ENCODE measurements at places on chromosomes 12 and 14. TPM values are rescaled to one million over a fixed set of nuclear protein-coding genes. Genes with fewer than 3 reads are reported as not detected.

DNA sequence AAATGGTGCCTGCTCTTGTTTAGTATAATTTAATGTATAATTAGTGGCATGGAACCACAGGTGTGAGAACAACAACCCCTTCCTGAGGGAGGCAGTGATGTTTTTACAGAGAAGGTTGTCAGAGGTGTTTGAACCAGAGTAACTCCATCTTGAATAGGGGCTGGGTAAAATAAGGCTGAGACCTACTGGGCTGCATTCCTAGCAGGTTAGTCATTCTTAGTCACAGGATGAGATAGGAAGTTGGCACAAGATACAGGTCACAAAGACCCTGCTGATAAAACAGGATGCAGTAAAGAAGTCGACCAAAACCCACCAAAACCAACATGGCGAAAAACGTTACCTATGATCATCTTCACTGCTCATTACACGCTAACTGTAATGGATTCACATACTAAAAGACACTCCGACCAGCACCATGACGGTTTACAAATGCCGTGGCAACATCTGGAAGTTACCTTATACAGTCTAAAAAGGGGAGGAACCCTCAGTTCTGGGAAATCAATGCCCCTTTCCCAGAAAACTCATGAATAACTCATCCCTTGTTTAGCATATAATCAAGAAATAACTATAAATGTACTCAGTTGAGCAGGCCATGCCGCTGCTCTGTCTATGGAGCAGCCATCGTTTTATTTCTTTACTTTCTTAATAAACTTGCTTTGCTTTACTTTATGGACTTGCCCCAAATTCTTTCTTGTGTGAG is 47.8 kb upstream of the LTA4H start:
- no peak overlapping the region for H3K27ac ChIP-seq
- H3K27me3 ChIP-seq = no peaks in the 10 kb centered on the region
- DNase-seq = no peak
- H3K4me1 ChIP-seq = no peaks in the 10 kb centered on the region

DNA sequence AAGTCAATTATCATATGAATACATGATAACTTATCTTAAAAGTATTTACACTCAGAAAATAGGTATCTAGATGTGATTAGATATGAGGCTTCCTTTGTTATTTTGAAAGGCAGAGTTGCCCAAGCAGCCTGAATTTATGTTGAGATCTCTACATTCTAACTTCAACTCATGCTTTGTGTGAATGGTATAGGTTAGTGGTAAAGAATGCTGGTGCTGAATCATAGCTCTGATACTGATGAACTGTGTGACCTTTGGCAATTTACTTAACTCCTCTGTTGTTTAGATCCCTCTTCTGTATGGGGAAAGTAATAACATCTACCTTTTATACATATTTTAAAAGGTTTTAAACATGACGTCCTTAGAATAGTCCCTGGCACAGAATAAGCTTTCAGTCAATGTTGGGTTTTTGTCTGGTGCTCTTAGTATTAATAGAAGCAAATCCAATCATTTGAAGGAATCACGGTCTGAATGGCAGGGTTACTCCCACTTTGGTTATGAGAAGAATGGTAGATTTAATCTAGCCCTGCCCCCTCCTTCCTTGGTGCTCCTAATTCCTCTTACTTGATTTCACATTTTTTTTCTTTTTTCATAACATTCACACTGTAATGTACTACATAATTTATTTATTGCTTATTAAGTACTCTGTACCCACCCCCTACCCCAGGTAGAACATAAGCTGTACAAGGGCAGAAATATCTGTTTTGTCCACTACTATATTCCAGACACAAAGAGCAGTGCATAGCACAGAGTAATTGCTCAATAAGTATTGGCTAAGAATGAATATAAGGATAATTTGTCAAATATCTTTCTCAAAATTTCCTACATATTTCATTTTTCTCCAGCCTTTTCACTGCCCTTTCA is 203.3 kb upstream of the KRR1 start:
- no peaks in the 10 kb centered on the region for H3K36me3 ChIP-seq
- H3K4me3 ChIP-seq = no peak overlapping the region
- H3K27me3 ChIP-seq = no peaks in the 10 kb centered on the region
- DNase-seq = peak; percentile 25

GRCh38 chr14:21263284-21264024 is 5.8 kb downstream of the HNRNPC start:
- DNase-seq = no peak
- H3K36me3 ChIP-seq = peaks cover 98% of the 10 kb centered on the region
- peak overlapping the region; percentile 39 for H3K27ac ChIP-seq
- H3K4me3 ChIP-seq = peak overlapping the region; percentile 2
- H3K4me1 ChIP-seq = peaks cover 56% of the 10 kb centered on the region

- peak; percentile 53 for DNase-seq
- H3K27ac ChIP-seq = peak overlapping the region; percentile 41
- no peak overlapping the region for H3K4me3 ChIP-seq
- H3K4me1 ChIP-seq = peaks cover 50% of the 10 kb centered on the region
These were observed 10.2 kb upstream of the HMGA2 start for GRCh38 chr12:65814038-65814437.

- H3K36me3 ChIP-seq = peaks cover 27% of the 10 kb centered on the region
- no peak overlapping the region for H3K4me3 ChIP-seq
- no peak for DNase-seq
- no peaks in the 10 kb centered on the region for H3K27me3 ChIP-seq
- H3K27ac ChIP-seq = no peak overlapping the region
These were observed 35.7 kb downstream of the HIGD1C start for GRCh38 chr12:50988051-50988450.

SCAF11 gene
- 105 TPM for total RNA-seq

RTL1 gene
- total RNA-seq = 0.09 TPM

MTHFD1 gene
- 293 TPM for total RNA-seq

DNA sequence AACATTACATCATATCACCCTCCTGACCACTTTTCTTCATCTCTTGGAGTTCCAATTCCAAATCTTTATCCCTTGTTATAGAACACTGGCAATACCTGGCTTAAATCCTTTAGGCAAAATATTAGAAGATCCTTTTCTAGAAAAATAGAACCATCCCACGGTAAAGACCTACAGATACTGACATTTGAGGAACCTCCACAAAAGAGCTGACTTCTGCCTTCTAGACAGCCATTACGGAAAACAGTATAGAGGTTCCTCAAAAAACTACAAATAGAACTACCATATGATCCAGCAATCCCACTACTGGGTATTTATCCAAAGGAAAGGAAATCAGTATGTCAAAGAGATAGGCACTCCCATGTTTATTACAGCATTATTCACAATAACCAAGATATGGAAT is 241.7 kb upstream of the AMIGO2 start:
- no peak overlapping the region for H3K4me3 ChIP-seq
- peaks cover 6% of the 10 kb centered on the region for H3K4me1 ChIP-seq
- no peak overlapping the region for H3K27ac ChIP-seq
- no peaks in the 10 kb centered on the region for H3K36me3 ChIP-seq
- H3K27me3 ChIP-seq = no peaks in the 10 kb centered on the region

- no peak for DNase-seq
- peaks cover 11% of the 10 kb centered on the region for H3K4me1 ChIP-seq
- H3K27ac ChIP-seq = peak overlapping the region; percentile 100
- H3K4me3 ChIP-seq = peak overlapping the region; percentile 23
- H3K27me3 ChIP-seq = no peaks in the 10 kb centered on the region
These were observed 946 bp downstream of the RNU4-2 start for GRCh38 chr12:120290609-120291305.

GRCh38 chr12:23760495-23760894 is 189.0 kb downstream of the SOX5 start:
- no peak overlapping the region for H3K4me3 ChIP-seq
- peaks cover 5% of the 10 kb centered on the region for H3K4me1 ChIP-seq
- no peak overlapping the region for H3K27ac ChIP-seq
- DNase-seq = no peak
- H3K36me3 ChIP-seq = no peaks in the 10 kb centered on the region
- H3K27me3 ChIP-seq = no peaks in the 10 kb centered on the region

P2RX7 gene
- 0.42 TPM for total RNA-seq

DNA sequence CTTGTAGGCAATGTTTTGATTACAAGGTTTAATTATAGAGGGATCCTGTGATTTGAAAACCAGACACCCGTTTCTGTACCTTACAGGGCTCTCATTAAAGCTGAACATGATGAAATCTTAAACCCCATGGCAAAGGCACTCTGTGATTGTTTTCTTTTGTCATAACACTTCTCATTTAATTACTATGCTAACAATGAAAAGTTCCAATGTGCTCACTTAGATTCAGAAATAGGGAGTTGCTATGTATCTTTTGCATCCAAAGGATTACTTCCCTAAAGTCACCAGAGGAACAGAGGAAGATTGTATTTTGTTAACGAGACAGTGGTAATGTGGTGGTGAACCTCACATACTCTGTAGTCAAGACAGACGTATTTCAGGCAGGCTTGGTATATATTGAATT is 81.5 kb upstream of the MYF6 start:
- no peaks in the 10 kb centered on the region for H3K27me3 ChIP-seq
- H3K4me1 ChIP-seq = peaks cover 12% of the 10 kb centered on the region
- H3K27ac ChIP-seq = no peak overlapping the region
- DNase-seq = no peak
- H3K4me3 ChIP-seq = no peak overlapping the region
- no peaks in the 10 kb centered on the region for H3K36me3 ChIP-seq

PLCZ1 gene
- not detected for total RNA-seq

DNA sequence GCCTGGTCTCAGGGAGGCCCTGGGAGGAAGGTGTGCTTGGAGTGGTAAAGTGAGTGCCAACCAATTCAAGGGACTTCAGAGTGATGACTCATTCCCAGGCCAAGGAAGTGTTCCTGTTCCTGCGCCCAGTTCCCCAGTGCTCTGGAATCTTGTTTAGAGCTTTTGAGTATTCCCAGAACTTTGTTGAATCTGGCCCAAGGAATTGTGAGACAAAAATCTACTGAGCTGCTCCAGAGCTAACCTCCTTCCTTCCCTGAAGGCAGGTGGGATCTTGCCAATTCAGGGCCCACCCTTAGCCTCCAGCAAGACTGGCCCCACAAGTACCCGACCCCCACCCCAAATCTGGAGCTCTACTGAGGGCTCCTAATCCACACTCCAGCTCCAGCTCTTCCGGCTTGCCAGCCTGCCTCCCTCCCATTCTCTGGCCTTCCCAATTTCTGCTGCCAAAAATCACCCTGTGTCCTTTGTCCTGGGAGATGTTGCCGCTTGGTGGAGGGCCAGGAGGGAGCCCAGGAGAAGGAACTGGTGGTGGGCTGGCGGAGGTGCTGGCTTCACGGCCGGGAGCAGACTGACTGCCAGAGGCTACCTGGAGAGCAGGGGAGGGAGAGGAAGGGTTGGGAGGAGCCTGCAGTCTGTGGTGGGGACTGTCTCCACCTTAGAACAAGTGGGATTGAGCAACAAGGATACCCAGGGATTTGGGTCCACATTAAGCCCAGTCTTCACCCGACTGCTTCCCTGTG is 2.0 kb upstream of the ATN1 start:
- H3K4me3 ChIP-seq = peak overlapping the region; percentile 36
- peaks cover 26% of the 10 kb centered on the region for H3K36me3 ChIP-seq
- H3K27me3 ChIP-seq = no peaks in the 10 kb centered on the region

MYF6 gene
- total RNA-seq = not detected

DNA sequence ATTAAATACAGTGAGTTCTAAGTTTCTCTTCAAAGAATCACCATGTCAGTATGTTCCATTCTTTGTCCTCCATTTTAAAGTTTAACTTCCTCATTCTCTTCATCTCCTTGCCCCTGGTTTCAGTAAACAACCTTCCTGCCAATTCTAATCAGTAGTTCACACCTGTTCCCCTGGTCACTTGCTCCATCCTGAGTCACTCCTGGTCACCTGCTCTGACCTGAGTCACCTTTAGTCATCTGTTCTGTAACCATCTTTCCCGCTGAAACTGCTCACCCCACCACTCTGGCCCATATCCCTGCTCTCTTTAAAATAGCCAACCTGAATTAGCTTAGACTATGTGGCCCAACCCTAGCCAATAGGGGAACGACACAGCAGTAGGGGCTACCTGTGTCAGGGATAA is 1447.4 kb upstream of the TMEM132C start:
- H3K27me3 ChIP-seq = no peaks in the 10 kb centered on the region
- no peak overlapping the region for H3K4me3 ChIP-seq
- no peaks in the 10 kb centered on the region for H3K36me3 ChIP-seq
- H3K4me1 ChIP-seq = no peaks in the 10 kb centered on the region
- DNase-seq = no peak

GRCh38 chr14:32662211-32662610 is 276.5 kb upstream of the NPAS3 start:
- H3K27ac ChIP-seq = no peak overlapping the region
- no peaks in the 10 kb centered on the region for H3K36me3 ChIP-seq
- DNase-seq = no peak
- peaks cover 22% of the 10 kb centered on the region for H3K4me1 ChIP-seq
- H3K27me3 ChIP-seq = no peaks in the 10 kb centered on the region

DNA sequence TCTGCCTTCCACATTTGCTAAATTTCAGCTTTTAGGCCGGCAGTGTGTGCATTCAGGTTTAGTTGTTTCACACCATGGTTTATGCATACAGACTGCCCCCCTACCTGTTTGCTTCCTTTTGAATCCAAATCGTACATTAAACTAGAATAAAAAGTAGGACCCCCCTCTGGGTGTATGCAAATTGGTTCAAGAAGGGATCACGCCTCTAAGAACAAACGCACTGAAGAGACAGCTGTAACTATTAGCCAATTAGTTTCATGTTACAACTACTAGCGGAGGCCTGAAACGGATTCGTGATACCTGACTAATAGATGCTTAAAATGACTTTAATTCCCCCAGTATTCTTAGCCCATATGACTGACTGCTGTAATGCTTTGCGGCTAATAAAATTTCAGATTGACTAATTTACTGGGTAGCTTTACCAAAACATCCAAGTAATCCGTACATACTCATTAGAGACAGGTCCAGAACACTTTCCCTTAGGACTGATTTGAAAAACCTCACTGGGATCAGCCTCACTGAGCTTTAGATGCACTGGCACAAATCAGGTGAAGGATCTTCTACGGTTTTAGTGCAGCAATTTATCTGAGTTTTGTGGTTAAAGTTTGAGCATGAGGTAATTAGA is 411.8 kb downstream of the NPAS3 start:
- H3K4me3 ChIP-seq = no peak overlapping the region
- no peaks in the 10 kb centered on the region for H3K36me3 ChIP-seq
- no peaks in the 10 kb centered on the region for H3K27me3 ChIP-seq

TRIM9 gene
- total RNA-seq = 9.8 TPM

All from A673 (cell line).